Right lobe of liver (tissue), 6 donors: ENCODE measurements at places on chromosomes 11 and 22. TPM values are rescaled to one million over a fixed set of nuclear protein-coding genes. Genes with fewer than 3 reads are reported as not detected.

DNA sequence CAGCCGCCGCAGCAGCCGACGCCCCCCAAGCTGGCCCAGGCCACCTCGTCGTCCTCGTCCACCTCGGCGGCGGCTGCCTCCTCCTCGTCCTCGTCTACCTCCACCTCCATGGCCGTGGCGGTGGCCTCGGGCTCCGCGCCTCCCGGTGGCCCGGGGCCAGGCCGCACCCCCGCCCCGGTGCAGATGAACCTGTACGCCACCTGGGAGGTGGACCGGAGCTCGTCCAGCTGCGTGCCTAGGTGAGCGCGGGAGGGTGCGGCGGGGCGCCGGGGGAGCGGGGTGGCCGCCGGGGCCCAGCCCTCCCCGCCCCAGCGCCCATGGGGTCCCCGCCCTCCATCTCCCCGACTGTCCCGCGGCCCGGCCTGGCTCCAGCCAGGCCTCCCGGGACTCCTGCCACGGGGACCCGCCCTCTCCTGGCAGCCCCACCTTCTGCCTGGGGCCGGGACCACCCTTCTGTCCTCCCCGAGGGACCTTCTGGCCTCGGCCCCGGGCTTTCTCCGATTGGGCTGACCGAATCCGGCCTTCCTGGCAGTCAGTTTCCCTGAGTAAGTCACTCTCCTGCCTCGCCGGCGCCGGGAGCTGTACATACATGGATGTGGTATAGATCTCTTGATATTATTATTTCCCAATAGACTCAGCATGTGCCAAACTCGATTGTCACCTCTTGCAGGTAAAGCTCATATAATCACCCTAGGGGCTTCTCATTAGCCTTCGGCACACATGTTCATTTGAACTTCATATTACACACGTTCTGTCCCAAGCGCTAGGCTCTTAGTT is 720 bp downstream of the PACS1 start:
- DNase-seq = peak; percentile 58

DNA sequence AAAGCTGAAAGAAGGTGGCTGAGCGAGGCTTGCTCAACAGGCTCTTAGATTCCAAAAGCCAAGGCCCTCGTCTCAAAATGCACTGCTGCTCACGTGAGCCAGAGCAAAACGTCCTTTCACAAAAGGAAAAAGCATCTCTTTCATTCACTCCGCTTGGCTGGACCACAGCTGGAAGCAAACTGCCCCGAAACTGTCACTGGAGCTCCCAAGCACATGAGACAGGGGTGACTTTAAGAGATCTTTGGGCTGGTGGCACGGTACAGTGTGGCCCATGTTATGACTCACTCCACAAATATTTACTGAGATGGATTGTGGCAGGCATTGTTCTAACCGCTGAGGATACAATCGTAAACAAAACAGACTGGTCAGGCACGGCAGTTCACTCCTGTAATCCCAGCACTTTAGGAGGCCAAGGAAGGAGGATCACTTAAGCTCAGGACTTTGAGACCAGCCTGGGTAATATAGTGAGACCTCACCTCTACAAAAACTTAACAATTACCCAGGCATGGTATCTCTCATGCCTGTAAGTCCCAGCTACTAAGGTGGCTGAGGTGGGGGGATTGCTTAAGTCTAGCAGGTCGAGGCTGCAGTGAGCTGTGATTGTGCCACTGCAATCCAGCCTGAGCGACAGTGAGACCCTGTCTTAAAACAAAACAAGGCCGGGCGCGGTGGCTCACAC is 3.6 kb downstream of the PLA2G6 start:
- DNase-seq = peak; percentile 76

- DNase-seq = no peak
Observed at GRCh38 chr11:44236296-44236695, 73.6 kb downstream of the ALX4 start.

GRCh38 chr11:27945348-27945747 is 162.6 kb downstream of the KIF18A start:
- no peak for DNase-seq

DNA sequence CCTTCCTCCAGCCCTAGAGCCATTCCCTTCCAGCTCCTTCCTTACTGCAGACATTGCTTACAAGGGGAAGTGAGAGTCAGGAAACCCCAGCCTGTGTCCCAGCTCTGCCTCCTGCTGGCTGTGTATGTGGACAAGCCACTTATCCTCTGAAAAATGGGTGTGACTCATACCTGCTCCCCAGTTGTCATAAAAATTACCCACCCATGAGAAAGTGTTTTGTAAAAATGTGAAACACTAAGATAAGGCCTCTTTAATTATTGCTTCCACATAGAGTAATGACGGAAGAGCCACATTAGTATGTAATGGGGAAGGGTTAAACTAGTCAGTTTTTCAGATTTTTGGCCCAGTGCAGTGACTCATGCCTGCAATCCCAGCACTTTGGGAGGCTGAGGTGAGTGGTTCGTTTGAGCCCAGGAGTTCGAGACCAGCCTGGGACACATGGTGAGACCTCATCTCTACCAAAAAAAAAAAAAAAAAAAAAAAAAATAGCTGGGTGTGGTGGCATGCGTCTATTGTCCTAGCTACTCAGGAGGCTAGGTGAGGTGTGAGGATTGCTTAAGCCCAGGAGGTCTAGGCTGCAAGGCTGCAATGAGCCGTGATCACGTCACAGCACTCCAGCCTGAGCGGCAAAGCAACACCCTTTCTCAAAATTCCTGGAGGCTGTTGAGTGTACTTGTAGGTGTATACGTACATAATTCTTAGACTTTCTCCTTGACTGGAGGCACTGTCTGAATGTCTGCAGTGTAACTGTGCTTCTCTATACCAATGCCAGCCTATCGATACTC is 84.9 kb downstream of the CTTN start:
- DNase-seq = no peak

DNA sequence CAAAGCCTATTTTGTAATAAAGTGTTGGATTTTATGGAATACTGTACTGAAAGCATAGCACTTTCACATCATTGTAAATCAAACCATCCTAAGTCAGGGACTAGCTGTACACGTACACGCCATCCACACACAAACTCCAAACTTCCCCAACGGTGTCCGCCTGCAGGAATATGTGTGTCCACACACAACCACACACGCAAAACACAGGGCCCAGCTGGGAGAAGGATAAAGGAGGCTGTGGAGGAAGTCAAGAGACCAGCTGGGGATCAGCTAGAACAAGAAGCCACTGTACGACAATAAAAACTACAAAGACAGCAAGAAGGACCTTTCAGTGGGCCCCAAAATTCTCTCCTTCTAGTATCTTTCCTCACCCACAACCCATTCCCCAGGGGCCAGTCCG is 1.6 kb downstream of the TRIM29 start:
- DNase-seq = no peak

- DNase-seq = peak; percentile 68
Observed at GRCh38 chr11:62909107-62909894, 11.9 kb downstream of the CHRM1 start.

GRCh38 chr11:131637469-131638175 is 267.2 kb downstream of the NTM start:
- DNase-seq = no peak

GRCh38 chr11:77269484-77270123 is 31.9 kb downstream of the GDPD4 start:
- no peak for DNase-seq

GRCh38 chr11:21485006-21485405 is 707.9 kb upstream of the ANO5 start:
- no peak for DNase-seq

DNA sequence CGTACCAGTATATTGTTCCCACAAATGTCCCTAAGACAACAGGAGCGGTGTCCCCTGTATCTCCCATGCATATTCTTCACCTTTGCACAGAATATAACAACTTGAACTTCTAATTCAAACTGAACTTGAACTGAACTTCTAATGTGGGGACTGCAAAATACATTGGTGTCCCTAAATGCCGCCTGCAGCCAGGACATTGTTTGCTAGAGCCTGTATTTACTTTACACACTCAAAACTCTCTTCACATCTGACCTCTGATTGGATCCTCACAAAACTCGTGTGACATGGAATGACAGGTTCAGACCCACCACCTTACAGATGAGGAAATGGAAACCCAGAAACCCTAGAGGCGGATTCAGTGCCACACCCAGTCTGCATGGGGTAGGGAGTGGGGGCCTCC is 6.4 kb downstream of the CPT1A start:
- DNase-seq = no peak

GRCh38 chr11:66727282-66728037 is 1.6 kb downstream of the SPTBN2 start:
- DNase-seq = peak; percentile 88

GRCh38 chr11:68650801-68651200 is 33.5 kb upstream of the GAL start:
- DNase-seq = no peak

- no peak for DNase-seq
Observed at GRCh38 chr11:60130496-60130895, 42.0 kb downstream of the MS4A2 start.

DNA sequence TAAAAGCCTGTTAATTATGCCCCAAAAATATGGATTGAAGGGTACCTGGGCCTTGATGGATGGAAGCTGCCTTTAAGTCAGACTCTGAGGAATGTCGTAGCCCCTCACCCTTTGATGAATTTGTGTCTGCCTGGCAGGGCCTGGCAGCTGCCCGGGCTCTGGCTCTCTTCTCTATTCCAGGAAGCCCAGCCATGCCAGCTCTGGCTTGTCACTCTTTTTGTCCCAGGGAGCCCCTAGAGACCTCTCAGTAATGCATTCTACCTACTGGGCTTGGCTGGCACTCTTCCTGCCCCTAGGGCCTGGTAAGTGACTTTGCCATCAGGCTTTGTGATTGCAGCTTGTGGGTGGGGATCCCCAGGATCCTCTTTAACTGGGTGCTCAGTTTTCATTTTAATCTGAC is 103.8 kb downstream of the GRIK4 start:
- no peak for DNase-seq

DNA sequence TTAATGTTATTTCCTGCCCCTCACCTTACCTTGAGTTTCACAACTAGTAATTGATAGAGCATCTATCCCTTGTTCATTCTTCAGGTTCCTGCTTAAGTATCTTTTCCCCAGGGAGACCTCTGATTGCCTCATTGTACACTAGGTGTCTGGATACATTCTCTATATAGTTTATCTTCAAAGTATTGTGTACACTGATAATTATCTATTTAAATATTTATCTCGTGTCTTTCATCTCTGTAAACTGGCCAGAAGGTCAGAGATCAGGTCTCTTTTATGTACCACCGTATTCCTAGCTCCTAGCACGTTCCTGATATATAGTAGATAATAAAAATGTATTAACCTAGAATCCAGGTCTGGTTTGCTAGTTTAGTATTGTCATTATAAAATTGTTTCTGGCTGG is 6.4 kb downstream of the TMEM126B start:
- no peak for DNase-seq

DNA sequence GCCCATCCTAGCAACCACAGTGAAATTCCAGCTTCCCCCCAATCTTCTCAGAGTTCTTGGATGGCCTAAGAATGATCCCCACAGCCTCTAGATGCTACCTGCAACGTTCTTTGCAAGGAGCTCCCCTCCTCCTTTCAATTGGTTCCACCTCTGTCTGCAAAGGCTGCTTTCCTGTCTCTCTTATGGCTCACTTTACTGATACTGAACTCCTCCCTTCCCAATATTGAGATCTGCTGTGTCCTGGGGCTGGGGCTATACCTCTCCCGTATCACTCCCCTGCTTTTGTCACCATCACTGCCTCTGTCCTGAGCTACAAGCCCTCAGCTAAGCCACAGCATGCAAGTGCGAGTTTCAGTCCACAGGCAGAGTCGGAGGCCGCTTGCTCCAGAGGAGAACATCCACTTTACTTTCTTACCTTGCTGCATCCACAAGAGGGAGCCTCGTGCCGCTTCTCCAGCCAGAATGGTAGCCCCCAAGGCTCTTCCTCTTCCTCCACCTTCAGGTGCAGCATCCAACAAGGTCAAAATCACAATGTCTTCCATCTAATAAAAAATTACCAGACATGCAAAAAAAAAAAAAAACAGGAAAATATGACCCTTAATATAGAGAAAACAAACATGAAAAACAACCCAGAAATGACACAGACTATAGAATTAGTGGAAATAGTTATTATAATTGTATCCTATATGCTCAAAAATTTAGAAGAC is 48.6 kb upstream of the TMEM45B start:
- no peak for DNase-seq

DNA sequence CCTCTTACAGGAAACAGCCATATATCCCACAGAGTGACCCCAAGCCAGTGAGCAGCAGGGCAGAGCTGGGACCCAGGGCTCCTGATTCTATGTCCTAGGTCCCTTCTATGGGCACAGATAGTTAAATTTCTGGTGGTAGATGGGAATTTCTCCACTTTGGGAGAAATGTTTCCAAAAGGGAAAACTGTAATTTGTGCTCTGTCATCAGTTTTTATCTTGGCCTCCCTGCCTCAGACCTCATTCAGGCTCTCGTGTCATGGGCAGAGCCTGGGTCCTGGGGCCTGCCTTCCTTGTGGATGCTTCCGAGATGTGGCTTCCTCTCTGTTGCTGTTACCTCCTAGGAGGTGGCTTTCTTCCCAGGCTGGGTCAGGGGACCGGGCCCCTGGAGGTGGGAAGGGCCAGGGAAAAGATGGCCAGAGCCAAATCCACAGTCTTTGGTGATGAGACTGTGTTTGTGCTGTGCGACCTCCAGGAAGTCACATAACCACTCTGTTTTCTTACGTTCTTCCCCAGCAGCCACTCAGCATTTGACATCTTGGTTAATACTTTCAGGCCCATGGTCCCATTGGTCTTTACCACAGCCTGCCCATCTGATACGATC is 8.6 kb downstream of the LRRC32 start:
- no peak for DNase-seq

RFPL3 gene
- not detected for total RNA-seq

MYRF gene
- total RNA-seq = 16.4 TPM

CCDC157 gene
- total RNA-seq = 0.60 TPM

KLHL35 gene
- total RNA-seq = 0.09 TPM

PRAME gene
- not detected for total RNA-seq

ADM gene
- 25.9 TPM for total RNA-seq

CLMP gene
- 0.17 TPM for total RNA-seq
